Activated CD8-positive, alpha-beta T cell treated with anti-CD3 and anti-CD28 coated beads for 36 hours (primary cell): ENCODE measurements at places on chromosomes 3 and 15. TPM values are rescaled to one million over a fixed set of nuclear protein-coding genes. Genes with fewer than 3 reads are reported as not detected.

DNA sequence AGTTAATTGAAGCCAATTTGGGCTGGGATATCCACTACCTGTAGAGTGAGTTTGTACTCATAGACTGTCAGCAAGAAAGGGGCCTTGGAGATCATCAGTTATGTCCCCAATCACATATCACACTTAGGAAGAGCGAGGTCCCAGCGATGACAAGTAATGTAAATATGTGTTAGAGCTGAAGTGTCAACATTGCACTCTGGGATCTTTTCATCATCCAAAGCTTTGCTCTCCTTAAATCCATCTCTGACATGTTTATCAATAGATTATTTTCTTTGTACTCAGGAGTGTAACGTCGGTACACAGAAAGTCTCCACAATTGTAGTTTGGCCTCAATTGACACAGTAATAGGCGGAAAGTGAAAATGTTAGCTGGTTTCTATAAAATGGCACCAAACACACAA, 113.7 kb upstream of the TPRG1 start:
- DNase-seq, result no peak

CASR gene
- total RNA-seq, result not detected

LTF gene
- not detected for total RNA-seq

- no peak for DNase-seq
These were observed 15.3 kb downstream of the HDAC11 start for GRCh38 chr3:13495351-13495813.

UQCC5 gene
- total RNA-seq, result 20.5 TPM

RARRES1 gene
- total RNA-seq, result not detected

DNA sequence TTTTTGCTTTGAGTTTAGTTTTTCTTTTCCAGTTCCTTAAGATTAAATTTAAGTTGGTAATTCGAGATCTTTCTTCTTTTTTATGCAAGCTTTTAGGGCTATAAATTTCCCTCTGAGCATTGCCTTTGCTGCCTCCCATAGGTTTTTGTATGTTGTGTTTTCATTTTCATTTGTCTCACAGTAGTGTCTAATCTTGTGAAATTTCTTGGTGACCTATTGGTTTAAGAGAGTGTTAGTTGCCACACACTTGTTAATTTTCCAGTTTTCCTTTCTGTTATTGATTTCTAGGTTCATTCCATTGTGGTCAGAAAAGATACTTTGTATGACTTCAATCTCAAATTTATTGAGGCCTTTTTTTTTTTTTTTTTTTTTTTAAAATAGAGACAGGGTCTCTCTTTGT, 18.3 kb upstream of the IL20RB start:
- DNase-seq, result no peak

NR1I2 gene
- 0.70 TPM for total RNA-seq

GRCh38 chr15:55518009-55518408, 10.0 kb upstream of the DNAAF4 start:
- no peak for DNase-seq

DNA sequence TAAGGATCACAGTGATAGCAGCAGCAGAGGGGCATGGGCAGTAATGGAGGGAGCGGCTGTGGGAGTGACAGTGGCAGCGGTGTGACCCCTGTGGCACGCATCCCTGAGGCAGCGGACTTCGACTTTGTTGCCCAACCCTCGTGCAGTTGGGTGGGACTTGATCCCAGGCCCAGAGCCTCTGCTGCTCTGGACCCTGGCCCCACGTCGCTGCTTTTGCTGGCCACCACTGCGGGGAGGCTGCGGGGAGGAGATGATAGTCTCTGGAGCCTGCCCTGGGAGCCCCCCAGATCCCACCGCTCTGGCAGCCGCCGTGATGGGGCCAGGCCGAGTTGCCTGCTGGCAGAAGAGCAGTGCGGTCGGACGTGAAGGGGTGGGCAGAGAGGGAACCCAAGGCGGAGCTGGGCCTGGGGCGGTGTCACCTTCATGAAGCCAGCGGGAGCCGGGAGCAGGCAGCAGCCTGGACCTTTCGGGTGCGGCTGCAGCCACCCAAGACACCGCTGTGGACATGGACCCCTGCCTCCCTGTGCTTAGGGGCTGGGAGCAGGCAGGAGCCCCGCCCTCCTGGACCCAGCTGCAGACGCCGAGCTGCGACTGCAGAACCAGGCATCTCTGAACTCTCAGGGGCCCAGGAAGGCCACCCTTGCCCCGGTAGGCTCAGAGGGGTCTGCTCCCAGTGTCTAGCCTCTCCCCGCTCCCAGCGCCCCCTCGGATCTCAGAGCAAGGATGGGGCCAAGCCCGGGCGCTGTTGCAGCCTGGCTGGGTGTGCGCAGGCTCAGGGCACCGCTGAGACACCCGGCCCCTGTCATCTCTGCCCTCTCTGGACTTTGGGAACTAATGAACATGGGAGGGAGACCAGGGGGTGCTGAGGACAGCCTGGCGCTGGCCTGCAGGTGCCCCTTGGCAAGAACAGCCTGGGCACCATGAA, 38.3 kb downstream of the COMMD2 start:
- no peak for DNase-seq

DNA sequence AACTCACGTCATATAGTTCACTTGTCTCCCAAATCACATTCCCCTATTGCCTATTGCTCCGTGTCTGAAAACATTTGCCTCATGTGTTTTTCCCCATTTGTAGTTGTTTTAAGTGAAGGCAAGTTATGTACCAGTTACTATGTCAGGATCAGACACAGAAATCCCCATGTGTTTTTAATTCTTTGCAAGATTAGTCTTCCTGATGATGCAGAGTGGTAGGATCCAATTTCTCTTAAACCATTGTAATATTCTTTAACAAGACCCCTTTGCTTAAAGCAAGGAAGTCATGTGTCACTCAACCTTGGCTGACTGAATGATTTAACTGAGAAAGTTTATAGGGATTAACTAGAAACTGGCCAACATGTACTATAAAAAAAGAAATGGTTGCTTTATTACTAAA, 164.4 kb downstream of the OPA1 start:
- no peak for DNase-seq

GRCh38 chr3:77536038-77536775, 496.3 kb downstream of the ROBO2 start:
- no peak for DNase-seq

GRCh38 chr15:42035435-42035761, 14.6 kb upstream of the PLA2G4E start:
- DNase-seq, result peak; percentile 35

STRIT1 gene
- not detected for total RNA-seq

DNA sequence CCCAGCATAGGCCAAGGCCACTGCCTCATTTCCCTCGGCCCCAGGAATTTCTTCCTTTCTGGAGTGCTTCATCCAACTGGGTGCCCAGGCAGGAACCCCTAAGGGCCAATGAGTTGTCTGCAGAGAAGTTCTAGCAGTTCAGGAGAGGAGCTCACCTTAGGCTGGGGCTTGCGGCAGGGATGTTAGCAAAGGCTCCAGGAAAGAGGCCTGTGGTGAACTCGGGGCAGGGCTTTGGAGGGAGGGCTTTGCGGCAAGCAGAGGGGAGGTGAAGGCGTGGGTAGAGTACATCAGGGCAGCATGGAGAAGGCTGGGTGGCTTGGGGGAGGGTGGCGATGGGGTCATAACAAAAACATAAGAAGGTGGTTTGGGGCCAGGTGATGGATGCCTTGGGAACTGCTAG, 1.1 kb downstream of the GHRL start:
- DNase-seq, result no peak

- no peak for DNase-seq
These were observed 549.6 kb upstream of the CCDC54 start for GRCh38 chr3:106827515-106828213.

B2M gene
- total RNA-seq, result 4,587 TPM

GRCh38 chr3:37179144-37179967, 5.0 kb upstream of the LRRFIP2 start:
- peak; percentile 37 for DNase-seq

DNA sequence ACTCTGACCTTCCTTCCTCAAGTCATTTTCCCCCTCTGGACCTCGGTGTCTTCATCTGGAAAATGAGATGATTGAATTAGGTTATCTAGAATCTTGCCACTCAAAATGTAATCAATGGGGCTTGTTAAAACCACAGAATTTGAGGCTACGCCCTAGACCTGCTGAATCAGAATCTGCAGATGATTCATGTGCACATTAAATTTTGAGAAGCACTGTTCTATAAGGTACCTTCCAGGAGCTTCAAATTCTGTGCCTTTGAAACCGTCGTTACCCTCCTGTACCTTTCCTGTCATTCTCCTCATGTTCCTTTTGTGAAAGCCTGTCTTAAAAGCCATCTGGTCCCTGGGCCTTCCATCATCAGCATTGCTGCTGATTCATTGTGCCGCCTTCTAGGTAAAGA, 172.4 kb upstream of the TOPAZ1 start:
- no peak for DNase-seq

DNA sequence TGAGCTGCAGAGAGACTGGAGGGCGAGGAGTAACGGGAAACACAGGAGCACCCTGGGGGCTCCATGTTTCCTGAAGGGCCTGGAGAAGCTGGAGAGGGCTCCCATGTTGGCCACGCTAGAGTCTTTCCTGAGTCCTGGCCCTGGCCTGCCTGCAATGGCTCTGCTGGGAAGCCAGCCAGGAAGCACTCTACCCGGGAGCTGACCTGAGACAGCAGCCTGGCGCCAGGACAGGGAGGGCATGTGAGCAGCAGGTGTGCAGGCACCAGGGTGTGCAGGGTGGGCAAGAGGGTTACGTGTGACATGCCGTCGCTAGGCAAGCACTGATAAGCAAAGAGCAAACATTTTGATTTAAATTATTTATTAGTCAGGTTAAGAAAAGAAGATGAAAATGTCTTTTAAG, 301.4 kb downstream of the OCA2 start:
- DNase-seq, result no peak

- no peak for DNase-seq
These were observed 179.5 kb downstream of the WNT5A start for GRCh38 chr3:55307622-55308021.

DNA sequence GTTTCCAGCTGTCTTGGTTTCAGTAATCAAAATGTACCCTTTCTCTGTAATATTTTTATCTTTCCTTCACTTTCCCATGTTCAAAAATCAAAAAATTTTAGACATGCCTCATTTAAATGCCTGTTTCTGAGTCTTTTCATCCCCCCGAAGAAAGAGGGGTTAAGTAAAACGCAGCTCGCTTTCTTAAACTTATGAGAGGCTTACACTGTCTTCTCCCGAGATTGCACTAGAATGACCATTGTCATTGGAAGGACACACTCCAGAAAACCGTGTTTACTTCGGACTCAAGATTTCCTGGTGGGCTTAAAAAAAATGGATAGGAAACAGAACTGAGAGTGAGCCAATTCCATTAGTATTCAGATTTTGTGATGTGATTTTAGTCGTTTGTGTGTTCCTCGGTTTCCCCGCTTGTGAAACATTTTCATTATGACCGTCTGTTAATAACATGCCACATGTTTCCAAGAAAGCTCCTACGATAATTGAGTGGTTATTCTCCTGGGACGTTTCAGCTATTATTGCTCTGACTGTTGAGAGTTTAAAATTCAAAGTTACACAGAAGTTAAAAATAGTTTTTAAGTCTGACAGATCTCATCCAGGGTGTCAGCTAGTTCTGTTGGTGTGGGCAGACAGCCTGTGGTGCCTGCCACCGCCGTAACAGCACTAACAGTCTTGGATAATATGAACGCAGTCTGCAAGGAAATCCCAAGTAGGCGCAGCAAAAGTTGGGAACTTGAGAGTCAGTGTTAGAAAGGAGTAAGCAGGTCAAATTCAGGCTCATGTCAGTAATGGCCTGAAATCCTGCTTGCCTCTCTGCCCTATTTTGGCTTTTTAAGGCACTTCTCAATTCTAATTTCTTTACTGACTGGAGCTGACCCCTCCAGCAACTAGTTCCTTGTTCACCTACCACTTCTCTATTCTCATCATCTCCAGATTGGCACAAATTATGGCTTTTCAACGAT, 1.5 kb downstream of the CRYBG3 start:
- no peak for DNase-seq

STAC gene
- not detected for total RNA-seq

PLXNA1 gene
- 6.6 TPM for total RNA-seq

- no peak for DNase-seq
These were observed 815 bp downstream of the BCL2A1 start for GRCh38 chr15:79970181-79970580.

DNA sequence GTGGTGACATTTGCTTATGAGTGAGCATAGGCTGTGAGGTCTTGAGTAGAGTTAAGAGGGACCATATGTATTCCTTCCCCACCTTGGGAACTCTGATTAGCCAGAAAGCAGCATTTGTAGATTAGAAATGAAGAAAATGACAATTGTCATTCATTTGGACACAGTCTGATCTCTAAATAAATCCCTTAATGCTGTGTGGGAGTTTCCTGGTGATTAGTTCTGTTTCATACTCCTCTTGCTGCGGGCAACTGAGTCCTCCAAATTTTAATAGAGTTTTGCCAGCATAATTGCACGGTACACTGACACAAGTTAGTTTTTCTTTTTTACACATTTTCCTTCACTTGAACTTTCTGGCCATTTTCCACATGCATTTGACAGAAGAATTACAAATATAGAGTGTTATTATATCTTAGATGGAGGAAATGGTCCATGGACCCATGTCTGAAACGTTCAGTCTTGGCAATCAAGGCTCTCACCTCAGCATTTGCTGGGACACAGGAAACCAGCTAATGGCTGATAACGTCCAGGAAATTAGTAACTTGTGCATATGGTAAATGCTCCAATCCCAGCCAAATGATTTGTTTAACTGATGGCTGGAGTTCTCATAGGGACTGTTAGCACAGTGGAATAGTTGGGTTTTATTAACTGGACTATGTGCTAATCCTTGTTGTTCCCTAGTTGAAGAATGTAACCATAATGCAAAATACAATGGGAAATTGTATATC, 321.2 kb downstream of the RBMS3 start:
- DNase-seq, result no peak

GRCh38 chr3:74532446-74532845, 82.0 kb downstream of the CNTN3 start:
- DNase-seq, result no peak

DNA sequence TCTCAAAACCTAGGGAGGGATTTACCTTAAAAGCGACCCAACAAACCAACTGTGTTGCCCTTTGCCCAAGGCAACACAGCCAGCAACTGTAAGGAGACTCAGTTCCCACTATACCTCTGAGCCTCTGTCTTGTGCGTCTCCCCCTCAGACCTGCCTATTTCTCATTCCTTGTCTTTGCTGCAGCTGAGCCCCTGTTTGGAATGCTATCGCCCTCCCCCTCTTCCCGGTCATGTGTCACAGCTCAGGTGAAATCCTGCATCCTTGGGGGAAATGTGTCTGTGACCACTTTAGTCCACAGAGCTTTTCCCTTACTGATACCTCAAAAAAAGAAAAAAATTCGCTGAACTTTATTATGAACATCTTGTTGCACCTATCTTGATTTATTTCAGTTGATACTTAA, 52.0 kb upstream of the LRIG1 start:
- no peak for DNase-seq

CRYGS gene
- total RNA-seq, result 2.6 TPM
